BJ (cell line): ENCODE measurements at places on chromosomes 5 and 9.

DNA sequence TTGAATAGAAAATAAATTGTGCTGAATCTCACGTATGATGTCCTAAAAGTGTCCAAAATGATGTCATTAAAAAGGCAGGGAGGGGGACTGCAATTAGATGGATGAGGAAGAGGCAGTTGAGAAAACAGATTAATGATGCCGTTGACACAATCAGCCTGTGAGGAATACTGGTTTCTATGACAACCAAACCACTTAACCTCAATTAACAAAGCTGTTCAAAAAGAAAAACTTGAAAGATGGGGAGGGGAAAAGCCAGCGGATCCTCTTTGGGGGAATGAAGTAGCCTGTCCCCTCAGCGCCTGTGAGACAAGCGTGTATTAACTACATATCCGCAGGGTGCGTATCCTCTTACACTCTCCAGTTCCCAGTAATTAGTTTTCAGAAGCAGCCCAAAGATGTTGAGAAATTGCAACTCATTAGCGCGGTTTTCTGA is 160.7 kb downstream of the TTC39B start:
- DNase-seq: no peak

DNA sequence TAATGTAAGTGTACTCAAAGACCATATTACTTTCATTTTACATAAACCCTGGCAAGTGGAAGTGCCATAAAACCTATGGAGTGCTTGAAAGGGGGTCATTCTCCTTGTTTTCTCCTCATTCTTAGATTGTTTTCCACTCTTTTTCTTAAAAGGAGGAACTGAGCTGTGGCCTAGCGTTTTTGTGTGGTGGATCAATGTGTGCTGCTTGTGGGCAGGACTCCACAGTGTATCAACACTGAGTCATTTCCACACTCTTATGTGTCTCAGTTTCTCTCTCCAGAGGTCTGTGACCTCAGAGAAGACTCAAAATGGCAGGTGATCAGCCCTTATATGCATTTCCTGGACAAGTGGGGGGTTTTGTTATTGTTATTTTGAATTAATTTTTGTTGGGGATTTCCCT is 516.1 kb upstream of the CDH10 start:
- DNase-seq: no peak

GRCh38 chr9:106864373-106865143 is 1.6 kb downstream of the ZNF462 start:
- DNase-seq: no peak

- DNase-seq: no peak
Observed at GRCh38 chr5:5492087-5492933, 69.8 kb downstream of the ICE1 start.

- DNase-seq: no peak
Observed at GRCh38 chr9:25412646-25413045, 265.6 kb downstream of the TUSC1 start.

- no peak for DNase-seq
Observed at GRCh38 chr5:10984021-10984715, 223.1 kb upstream of the DAP start.

DNA sequence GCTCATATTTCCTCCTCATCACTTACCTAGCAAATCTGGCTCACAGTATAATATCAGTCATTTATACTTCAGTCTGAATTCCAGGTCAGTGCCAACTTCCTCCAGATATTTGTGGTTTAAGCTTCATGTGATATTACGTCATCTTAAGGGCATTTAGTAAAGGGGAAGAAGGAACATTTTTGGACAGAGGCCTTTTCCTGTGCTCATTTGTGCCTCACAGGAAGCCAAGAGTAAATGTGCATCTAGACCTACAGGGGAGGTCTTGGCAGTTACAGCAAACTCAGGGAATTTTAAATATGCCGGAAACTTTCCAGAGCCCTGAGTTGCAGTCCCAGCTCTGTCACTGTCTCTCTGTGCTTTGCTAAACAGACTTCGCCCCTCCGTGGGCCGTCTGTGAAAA is 12.3 kb upstream of the KCNIP1 start:
- DNase-seq: peak; percentile 73

DNA sequence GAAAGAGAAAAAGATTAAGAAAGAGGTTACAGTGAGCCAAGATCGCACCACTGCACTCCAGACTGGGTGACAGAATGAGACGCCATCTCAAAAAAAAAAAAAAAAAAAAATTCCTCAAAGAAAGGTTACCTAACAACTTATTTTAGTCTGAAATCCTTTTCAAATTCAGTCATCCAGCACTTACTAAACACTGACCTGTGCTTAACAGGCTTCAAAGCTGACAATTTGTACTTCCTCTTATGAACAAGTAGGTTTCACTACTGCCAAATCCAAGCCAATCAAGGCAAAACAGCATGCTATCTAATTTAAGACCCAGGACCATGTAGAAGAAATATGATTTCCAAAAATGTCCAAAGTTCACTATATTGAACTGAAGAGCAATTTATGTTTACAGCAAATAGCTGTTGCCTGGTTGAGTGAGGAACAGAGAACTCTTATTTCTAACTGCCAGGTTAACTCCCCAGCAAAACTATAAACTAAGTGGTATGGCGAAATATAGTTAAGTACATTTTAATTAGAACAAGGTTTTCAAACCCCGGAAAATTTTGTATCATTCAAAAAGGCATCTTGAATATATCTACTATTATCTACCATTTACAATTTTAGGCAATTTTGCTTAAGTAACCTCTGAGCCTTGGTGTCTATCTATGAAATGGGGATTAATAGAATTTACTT is 13.4 kb downstream of the PWWP2A start:
- DNase-seq: no peak

DNA sequence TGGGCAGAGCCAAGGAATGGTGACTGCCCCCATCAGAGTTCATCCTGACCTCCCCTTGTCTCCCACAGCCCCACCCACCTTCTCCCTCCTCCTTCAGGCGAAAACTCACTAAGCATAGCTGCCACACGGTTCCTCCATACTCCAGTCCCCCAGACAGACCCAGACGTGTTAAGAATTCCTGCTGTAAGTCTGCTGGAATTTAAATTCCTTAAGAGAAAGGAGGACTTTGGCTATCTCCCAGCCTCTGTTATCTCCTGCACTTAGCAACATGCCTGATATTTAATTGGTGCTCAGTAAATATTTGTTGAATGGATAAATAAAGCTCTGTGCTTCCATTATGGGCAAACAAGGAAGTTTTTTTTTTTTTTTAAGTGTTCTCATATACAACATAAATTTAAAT is 213.7 kb downstream of the RFK start:
- no peak for DNase-seq

DNA sequence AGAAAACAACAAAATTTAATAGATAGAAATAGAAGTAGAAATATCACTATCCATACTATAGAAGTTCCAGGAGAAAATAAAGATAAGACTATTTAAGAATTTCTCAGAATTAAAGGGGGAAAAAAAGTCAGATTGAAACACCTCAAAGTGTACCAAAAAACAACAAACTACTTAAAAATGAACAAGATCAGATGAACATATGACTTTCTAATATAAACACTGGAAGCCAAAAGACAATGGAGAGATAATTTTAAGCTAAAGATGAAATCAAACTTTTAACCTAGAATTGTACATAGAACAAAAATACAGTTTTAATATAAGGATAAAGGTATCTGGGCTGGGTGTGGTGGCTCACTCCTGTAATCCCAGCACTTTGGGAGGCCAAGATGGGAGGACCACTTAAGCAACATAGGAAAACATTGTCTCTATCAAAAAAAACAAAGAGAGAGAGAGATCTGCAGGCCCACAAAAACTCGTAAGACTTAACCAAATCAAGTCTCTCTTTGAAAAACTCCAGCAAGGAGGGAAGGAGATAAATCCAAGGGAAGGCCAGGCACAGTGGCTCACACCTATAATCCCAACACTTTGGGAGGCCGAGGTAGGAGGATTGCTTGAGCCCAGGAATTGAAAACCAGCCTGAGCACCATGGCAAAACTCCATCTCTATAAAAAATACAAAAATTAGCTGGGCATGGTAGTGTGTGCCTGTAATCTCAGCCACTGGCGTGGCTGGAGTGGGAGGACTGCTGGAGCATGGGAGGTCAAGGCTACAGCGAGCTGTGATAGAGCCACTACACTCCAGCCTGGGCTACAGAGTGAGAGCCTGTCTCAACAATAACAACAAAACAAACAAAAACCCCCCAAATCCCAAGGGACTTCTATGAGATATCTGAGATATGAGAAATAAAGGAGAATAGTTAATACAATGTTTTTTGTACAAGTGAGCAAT is 32.4 kb downstream of the ABHD17B start:
- no peak for DNase-seq

DNA sequence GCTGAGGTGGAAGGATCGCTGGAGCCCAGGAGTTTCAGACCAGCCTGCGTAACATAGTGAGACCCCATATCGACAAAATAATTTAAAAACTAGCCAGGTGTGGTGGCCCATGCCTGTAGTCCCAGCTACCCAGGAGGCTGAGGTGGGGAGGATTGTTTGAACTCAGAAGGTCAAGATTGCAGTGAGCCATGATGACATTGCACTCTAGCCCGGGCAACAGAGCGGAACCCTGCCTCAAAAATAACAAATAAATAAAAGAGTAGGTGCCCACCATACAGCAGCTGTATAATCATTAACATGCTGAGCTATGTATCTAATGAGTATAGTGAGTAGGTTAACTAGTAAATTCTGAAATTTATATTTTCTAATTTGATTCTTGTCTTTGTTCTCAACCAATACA is 11.0 kb upstream of the ATP6V0E1 start:
- DNase-seq: no peak

DNA sequence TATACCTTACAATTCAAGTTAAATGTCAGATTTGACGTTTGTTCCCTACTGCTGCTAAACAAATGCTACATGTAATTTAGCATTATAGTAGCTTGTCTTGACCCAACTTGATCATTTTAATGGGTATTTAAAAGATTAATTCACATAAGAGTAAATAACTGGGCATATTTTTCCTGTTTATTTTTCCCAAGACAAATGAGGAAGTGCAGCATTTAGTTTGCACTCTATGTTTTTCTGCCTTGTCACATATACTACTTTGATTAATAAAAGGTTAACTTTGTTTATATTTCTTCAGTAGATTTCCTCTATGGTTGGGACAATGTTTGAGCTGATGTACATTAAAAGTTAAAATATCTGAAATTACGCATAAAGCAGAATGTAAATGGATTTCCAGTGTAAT is 641.8 kb downstream of the PRR16 start:
- DNase-seq: no peak

- no peak for DNase-seq
Observed at GRCh38 chr9:100285080-100285479, 67.7 kb downstream of the TEX10 start.

- DNase-seq: no peak
Observed at GRCh38 chr5:100615362-100615761, 80.2 kb downstream of the FAM174A start.

- DNase-seq: no peak
Observed at GRCh38 chr5:169777159-169777558, 140.1 kb downstream of the DOCK2 start.

- DNase-seq: no peak
Observed at GRCh38 chr9:133255371-133256135, 19.4 kb downstream of the ABO start.

DNA sequence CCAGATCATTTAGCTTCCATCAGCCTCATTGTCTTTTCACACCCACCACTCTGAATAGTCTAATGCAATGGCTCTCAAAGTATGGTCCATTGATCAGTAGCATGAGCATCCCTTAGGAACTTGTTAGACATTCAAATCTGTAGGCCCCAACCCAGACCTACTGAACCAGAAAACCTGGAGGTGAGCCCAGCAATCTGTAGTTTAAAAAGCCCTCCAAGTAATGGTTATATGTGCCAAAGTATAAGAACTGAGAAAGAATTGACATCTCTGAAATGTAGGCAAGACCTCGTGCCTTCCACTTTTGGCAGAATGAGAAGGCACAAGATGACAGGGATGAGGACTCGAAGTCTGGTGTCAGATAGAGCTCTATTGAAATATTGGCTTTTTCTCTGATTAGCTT is 267.6 kb downstream of the TRIM32 start:
- DNase-seq: no peak

- DNase-seq: no peak
Observed at GRCh38 chr5:67375606-67376005, 179.0 kb upstream of the CD180 start.

- no peak for DNase-seq
Observed at GRCh38 chr5:157563929-157564716, 11.5 kb downstream of the ADAM19 start.

DNA sequence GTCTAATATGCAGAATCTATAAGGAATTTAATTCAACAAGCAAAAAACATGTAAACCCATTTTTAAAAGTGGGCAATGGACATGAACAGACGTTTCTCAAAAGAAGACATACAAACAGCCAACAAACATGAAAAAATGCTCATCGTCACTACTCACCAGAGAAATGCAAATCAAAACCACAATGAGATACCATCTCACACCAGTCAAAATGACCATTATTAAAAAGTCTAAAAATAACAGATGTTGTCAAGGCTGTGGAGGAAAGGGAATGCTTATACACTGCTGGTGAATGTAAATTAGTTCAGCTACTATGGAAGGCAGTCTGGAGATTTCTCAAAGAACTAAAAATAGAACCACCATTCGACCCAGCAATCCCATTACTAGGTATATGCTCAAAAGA is 3.1 kb upstream of the KLHL3 start:
- no peak for DNase-seq

DNA sequence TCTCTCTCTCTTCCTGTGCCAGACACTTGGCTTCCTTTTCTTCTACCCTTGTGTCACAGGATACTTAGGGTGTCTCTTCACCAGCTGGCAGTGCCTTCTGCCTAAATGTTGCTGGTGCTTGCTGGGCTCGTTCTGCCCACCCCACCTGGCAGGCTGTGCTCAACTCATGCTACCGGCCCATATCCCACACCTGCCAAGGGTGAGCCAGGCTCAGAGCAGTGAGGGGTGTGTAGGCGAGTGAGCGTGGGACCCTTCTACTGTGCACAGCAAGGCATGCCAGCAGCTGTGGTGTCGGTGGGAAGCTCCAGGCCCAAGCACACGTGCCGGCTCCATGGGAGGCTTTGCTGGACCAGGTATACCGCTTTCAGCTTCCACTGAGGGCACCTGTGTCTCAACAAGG is 1626.7 kb upstream of the ACO1 start:
- DNase-seq: no peak

GRCh38 chr5:180090769-180091546 is 19.4 kb upstream of the RNF130 start:
- DNase-seq: no peak

GRCh38 chr9:111965566-111966019 is 69.0 kb downstream of the UGCG start:
- peak; percentile 82 for DNase-seq

DNA sequence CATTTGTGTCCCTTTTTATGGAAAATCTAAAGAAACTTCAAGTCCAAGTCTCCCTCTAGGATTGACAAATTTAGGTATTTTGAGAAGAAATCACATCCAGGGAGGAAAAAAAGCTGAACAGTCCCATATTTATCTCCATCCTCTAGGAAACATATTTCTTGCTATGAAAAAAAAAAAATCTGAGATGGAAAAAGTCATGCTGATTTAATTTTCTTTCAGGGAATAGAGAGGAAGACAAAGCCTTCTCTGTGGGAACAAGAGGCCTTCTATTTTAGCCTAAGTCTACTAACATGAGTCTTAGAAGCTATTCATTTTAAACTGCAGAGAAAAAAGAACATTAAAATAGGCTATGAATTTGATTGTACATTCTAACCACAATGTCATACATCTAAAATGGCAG is 63.1 kb upstream of the CDK5RAP2 start:
- DNase-seq: no peak

GRCh38 chr5:135700731-135701130 is 121.9 kb upstream of the CXCL14 start:
- DNase-seq: no peak
